ENCODE measurements at places on chromosomes 12 and 14.
A peak's percentile ranks its signal among the peaks of the same experiment; 100 is the strongest.

- peak; percentile 71 for DNase-seq
Measured at GRCh38 chr12:120710031-120710804, at the start of gene UNC119B. UNC119B (plus strand) TSS chr12:120710458; CDS start chr12:120710475, 17 bp downstream.

GRCh38 chr14:75697918-75698317, 36.9 kb downstream of the TTLL5 start:
- no peak for DNase-seq

DNA sequence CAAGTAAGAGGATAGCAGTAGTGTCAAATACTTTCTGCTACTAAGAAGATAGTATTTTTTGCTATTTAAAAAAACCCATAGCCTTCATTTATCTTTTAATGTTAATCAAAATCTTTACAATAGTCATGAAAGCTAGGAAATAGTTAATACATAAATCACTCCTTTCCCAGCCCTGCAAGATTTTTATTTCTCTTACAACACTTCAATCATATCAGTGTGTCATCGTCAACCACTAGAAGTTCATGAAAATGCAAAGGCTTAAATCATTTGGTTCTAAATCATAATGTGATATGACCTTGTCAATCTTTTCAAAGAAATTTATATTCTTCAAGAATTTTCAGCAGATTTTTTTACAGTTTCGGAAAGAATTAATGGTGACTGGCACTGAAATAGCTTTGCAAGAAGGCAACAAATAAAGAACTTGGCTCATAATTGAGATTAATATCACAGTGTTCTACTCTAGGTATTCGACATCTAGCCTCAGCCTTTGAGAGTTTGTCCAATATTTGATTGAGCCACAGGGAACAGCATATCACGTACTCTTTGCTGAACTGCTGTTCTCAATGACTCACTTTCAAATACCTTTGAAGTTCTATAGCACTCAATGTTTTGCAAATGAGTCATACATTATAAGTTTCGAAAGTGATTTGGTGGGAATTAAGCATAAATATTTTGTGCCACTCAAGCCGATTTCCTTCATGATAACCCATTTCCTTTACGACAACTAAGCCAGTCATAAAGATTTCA, 384.0 kb upstream of the FOXG1 start:
- no peak for DNase-seq

- DNase-seq, result no peak
Measured at GRCh38 chr14:59067127-59067894, 121.2 kb upstream of the DAAM1 start.

GRCh38 chr12:110243227-110243626, 37.8 kb upstream of the ATP2A2 start:
- no peak for DNase-seq

- peak; percentile 44 for DNase-seq
Measured at GRCh38 chr12:55729819-55730818, 1.3 kb upstream of the CD63 start.

DNA sequence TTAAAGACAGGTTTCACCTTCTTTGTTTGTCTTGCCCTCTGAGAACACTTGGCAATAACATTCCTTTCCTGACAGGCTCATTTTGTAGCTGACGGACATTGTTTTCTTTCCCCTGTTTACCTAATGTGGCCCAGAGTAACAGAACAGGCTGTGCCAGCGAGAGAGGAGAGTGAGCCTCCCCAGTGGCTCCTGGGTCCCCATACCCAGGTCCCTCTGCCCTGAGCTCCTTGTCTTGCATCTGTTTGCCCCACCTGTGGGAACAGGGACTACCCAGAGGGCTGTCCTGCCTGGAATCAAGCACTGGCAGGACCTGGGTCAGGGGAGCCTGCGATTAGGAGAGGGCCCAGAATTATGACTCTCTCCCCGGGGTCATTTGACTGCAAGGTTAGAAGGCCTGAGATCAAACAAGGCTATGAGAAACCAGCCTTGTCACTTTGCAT, 222.9 kb downstream of the ZFP36L1 start:
- DNase-seq, result no peak

- DNase-seq, result no peak
Measured at GRCh38 chr12:86931714-86932113, 675.5 kb upstream of the MGAT4C start.

DNA sequence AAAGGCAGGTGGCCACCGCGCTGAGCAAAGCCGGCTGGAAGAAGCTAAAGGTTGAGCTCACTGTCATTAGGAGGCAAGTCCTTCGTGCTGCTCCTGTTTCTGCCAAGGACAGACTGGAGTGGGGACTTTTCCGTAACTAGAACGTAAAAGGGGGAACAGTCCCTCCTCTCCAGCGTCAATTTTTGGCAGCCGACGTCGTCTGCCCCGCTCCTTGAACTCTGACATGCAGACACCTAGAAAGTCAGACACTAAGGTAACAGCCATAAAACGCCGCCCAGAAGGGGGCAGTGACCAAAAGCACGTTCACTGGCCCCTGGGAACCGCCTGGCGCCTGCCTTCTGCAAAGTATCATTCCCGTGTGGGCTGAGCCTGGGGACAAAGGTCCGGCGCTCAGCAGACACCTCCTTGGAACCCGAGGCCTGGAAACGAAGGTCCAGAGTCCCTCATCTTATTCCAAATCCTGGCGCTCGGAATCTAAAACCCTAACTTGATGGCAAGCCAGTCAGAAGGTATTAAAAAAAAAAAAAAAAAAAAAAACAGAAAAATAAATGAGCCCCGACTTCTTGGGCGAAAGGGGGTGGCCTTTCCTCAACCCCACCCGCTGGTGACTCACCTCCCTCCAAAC, 1.1 kb upstream of the LRP1 start:
- peak; percentile 50 for DNase-seq

- DNase-seq, result no peak
Measured at GRCh38 chr12:128637642-128638606, 185.8 kb downstream of the SLC15A4 start.

DNA sequence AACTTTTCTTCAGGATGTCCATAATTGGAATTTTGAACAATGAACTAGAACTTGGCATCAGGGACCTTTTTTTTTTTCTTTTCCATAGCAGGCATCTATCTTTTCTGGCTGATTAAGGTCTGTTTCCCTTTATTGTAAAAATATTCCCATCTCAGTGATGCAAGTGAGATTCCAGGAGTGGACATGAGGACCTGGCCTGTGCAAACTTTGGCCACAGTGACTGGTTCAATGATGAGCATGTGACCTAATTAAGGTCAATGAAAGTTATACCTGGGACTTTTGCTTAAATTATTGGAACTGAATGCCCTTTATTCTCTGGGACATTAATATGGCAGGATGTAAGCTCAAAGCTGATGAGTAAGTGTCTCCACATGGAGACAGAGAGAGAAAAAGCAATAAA, 83.8 kb downstream of the DIO2 start:
- DNase-seq, result no peak

GRCh38 chr14:67705211-67705610, 3.5 kb downstream of the RDH12 start:
- no peak for DNase-seq
